NCI-H2081 treated with DMSO at 0.1 percent for 48 hours (cell line): ENCODE measurements at places on chromosomes 2 and 18.

GRCh38 chr2:230650585-230651137, 62.0 kb upstream of the CAB39 start:
- DNase-seq = no peak

GRCh38 chr2:35887146-35887545, 468.4 kb upstream of the CRIM1 start:
- DNase-seq = no peak

GRCh38 chr2:74730530-74730929, 76.5 kb downstream of the SEMA4F start:
- DNase-seq = no peak

GRCh38 chr2:183059561-183059960, 19.0 kb upstream of the DUSP19 start:
- DNase-seq = no peak

DNA sequence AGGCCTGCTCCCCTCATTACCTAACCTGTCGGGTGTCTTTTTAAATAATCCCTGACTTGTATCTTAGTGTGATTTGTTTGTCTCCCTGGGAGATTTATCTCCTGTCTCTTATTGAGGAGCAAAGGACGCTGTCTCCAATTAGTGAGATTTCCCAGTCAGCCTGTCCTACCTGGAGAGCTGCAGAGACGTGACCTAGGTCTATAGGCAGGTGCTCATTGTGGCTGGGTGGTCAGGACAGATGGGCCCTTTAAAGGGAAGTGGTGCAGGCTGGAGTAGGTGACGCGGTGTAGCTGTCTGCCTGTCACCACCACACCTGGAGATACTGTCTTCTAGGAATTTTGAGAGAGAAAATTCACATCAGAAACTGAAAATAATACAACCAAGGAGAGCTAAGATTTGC, 28.0 kb downstream of the PLB1 start:
- DNase-seq = no peak

GRCh38 chr2:99490623-99491461, 1.0 kb upstream of the REV1 start:
- DNase-seq = no peak

GRCh38 chr2:242027676-242028450, 158.3 kb downstream of the RTP5 start:
- DNase-seq = no peak

- no peak for DNase-seq
Measured at GRCh38 chr2:105437708-105438103, 38.9 kb upstream of the FHL2 start.

DNA sequence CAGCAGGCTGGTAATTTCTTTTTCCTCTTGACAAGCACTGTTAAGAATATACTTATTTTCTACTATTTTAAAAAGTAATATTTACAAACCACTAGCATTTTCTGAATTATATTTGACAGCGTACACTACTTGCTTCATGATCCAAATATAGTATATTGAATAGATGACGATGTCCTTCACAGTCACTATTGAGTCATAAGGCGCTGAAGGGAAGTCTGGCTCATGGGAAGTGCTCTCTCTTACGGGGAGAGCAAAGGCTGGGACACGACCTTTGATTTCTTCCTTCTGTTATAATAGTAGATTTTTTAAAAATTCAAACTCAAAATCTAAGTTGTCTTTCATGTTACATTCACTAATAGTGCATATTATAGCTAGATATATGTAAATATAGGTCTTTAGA, 357.1 kb downstream of the SOCS6 start:
- DNase-seq = no peak

GRCh38 chr18:59448546-59448945, 89.5 kb upstream of the LMAN1 start:
- no peak for DNase-seq

DNA sequence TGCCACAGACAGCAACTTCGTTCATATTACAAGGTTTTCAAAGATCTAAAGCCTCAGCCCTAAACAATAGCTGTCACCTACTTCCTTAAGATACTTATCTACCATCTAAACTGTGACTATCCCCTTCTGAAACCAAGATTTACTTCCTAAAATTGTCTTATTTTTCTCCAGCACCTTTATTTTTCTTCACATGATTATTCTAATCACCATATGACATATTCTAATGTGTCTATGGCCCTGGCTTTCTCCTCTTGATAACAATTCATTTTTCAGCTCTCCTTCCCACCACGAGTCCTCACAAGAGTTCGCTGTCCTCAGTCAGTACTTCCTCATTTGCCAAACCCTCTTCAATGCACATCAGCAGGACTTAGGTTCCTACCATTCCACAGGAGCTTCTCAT, 53.9 kb downstream of the RTTN start:
- DNase-seq = no peak

- DNase-seq = no peak
Measured at GRCh38 chr2:10229462-10230099, 73.1 kb upstream of the HPCAL1 start.
